ENCODE measurements at places on chromosomes 6 and 20. TPM values are rescaled to one million over a fixed set of nuclear protein-coding genes. Genes with fewer than 3 reads are reported as not detected.

The SSTR4 gene
- 0.07 TPM for polyA plus RNA-seq

The TRIM10 gene
- polyA plus RNA-seq = not detected

The BAG2 gene
- polyA plus RNA-seq = 2.3 TPM

The MAN1A1 gene
- 50.1 TPM for polyA plus RNA-seq

The RIPOR2 gene
- polyA plus RNA-seq = 12.6 TPM

The SLC22A7 gene
- not detected for polyA plus RNA-seq

The ENPP5 gene
- polyA plus RNA-seq = 4.1 TPM

The DNAH8 gene
- polyA plus RNA-seq = not detected

The LAMA2 gene
- polyA plus RNA-seq = 36.0 TPM

The FOXF2 gene
- 2.1 TPM for polyA plus RNA-seq

The FRK gene
- 0.28 TPM for polyA plus RNA-seq

The NFKBIL1 gene
- polyA plus RNA-seq = 25.0 TPM

The KIAA0408 gene
- polyA plus RNA-seq = 0.43 TPM

The ANGPT4 gene
- polyA plus RNA-seq = 4.2 TPM

The TTBK1 gene
- polyA plus RNA-seq = not detected

The TMC2 gene
- 0.45 TPM for polyA plus RNA-seq

The PRDM1 gene
- 3.1 TPM for polyA plus RNA-seq

The SLC35D3 gene
- polyA plus RNA-seq = 0.52 TPM

The ANKRD6 gene
- 4.1 TPM for polyA plus RNA-seq

The PPP1R3G gene
- 0.22 TPM for polyA plus RNA-seq

The NOX3 gene
- not detected for polyA plus RNA-seq

The PLA2G7 gene
- polyA plus RNA-seq = 0.74 TPM

The CD93 gene
- polyA plus RNA-seq = 20.2 TPM

The TRIM31 gene
- 1.2 TPM for polyA plus RNA-seq

The HLA-G gene
- polyA plus RNA-seq = not detected

The MICB gene
- polyA plus RNA-seq = 0.53 TPM

The OPRM1 gene
- not detected for polyA plus RNA-seq

All from adipose tissue (tissue), 3 donors.